Transverse colon (tissue), 4 donors: ENCODE measurements at places on chromosomes 13 and 19. TPM values are rescaled to one million over a fixed set of nuclear protein-coding genes. Genes with fewer than 3 reads are reported as not detected.

Gene CEACAM3
- total RNA-seq, result 1.6 TPM

Gene FSD1
- not detected for total RNA-seq

DNA sequence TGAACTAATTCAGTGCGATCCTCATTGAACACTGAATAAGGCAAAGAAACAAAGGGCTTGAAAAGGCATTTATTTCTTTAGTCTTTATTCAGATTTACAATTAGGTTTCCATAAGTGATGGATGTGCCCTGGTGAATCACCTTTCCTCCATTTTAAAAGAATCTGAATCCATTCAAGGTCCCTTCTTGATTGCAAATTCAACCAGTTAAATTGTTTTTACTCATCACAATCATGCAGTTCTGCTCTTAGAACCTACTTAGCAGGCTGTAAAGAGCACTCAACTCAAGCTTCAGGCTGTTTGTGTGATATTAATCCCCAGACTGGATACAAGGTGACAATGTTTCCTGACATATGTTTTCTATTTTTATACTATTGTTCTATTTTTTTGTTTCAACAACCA, 321.0 kb downstream of the TBC1D4 start:
- DNase-seq, result no peak

GRCh38 chr13:45073809-45074208, 46.5 kb upstream of the GTF2F2 start:
- DNase-seq, result no peak

DNA sequence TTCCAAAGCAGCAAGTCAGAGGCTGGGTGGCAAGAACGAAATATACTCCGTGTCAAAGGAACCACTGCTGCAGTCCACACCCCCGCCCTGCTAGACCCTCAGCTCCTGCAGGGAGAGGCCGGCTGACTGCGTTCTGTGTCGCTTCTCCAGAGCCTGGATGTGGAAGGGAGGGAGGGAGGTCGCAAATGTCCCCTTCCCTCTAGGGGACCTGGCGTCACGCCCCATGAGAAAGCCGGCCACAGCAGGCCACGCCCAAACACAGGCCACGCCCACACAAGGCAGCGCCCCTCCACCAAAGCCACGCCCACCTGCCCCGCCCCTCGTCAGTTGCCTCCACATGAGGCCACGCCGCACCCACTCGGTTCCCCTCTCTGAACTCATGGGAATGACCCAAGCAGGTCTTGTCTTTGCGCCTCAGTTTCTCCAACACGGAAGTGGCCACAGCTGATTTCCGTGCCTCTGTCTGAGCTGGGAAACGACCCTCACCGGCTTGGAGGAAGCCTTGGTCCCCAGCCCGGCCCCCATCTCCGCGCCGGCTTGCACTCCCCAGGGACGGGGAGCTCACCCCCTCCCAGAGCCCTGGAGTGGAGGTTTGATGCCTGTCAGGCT, 38.4 kb upstream of the TCF3 start:
- peak; percentile 60 for DNase-seq

GRCh38 chr13:89221557-89222158, 1550.5 kb downstream of the SLITRK5 start:
- no peak for DNase-seq
